Cardiac septum (tissue), 1 donor: ENCODE measurements at places on chromosomes 2 and 18.

GRCh38 chr2:52810460-52810859, 957.1 kb upstream of the CHAC2 start:
- no peak for DNase-seq

DNA sequence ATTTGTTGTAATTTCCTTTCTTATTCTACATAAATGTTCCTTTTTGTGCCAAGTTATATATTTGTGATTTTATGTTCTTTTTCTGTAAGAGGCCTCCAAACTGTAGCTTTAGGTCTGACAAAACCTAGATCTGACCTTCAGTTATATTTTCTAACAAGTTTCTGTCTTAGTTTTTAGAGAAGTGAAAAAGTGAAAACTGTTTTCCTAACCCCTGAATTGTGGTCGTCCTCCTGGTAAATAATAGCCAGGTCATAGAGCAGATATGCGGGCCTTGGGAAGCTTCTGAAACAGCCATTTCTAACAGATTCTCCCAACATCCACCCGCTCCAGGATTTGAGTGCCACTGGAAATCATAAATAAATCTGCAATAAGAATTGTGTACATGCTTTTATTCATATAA, 398.4 kb upstream of the CWC22 start:
- no peak for DNase-seq

GRCh38 chr2:28462122-28462521, 33.7 kb upstream of the PLB1 start:
- DNase-seq = no peak

DNA sequence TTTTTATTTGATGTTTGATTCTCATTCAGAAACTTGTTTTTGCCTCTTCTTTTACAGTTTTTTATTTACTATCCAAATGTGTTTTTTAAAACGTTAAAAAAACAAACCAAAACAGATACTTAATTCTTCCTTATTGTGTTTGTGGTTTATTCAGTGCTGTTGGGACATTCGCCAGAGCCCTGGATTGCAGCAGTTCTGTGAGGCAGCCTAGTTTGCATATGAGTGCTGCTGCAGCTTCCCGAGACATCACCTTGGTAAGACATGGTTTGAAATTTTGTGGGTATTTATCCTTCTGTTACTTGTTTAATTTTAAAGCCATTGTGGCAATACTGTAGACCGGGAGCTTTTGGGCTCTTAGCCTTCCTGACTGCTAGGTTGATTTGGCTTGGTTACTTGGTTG, 91.2 kb downstream of the MTA3 start:
- DNase-seq = no peak

GRCh38 chr2:85400541-85401463, 9.4 kb downstream of the CAPG start:
- DNase-seq = no peak

- no peak for DNase-seq
Observed at GRCh38 chr2:160499865-160500264, 6.3 kb upstream of the RBMS1 start.

- no peak for DNase-seq
Observed at GRCh38 chr2:129915303-129915840, 64.1 kb upstream of the RAB6C start.

- DNase-seq = no peak
Observed at GRCh38 chr2:25071966-25072365, 30.1 kb downstream of the EFR3B start.

DNA sequence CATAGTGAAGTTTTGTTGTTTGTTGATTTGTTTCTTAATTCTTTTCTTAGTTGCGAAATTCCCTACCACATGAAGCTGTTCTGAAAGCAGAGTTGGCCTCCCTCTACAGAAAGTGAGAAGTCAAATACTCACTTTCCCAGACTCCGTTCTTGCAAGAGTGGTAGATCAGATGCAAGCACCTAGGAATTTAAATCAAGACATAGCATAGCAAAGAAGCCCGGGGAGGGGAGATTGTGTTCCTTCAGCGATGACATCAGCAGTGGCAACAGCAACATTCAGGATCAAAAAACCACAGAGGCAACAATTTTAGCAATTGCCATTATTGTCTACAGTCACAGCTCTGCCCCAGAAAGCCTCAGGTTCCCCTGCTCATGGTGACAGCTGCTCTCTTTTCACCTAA, 580.0 kb downstream of the RNF144A start:
- no peak for DNase-seq

GRCh38 chr18:48908916-48909315, 41.8 kb downstream of the SMAD7 start:
- DNase-seq = no peak
